ENCODE measurements at places on chromosomes 2 and 18.

DNA sequence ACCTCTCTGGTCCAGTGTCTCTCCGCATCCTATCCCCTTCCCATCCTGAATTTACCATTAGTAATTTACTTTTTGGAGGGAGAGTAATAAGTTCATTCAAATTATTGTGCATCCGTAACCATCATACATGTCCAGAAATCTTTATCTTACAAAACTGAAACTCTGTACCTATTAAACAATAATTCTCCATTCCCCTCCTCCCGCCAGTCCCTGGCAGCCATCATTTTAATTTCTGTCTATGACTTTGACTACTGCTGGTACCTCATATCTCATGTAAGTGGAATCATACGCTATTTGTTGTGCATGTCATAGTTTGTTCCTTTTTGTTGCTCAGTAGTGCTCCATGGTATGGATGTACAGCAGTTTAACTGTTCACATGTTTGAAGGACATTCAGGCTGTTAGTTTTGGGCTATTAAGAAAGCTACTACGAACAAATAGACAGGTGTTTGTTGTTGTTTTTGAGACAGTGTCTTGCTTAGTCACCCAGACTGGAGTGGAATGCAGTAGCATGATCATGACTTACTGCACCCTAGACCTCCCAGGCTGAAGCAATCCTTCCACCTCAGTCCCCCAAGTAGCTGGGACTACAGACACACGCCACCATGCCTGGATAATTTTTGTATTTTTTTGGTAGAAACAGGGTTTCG, 2.0 kb downstream of the LIMS1 start:
- no peak for DNase-seq

DNA sequence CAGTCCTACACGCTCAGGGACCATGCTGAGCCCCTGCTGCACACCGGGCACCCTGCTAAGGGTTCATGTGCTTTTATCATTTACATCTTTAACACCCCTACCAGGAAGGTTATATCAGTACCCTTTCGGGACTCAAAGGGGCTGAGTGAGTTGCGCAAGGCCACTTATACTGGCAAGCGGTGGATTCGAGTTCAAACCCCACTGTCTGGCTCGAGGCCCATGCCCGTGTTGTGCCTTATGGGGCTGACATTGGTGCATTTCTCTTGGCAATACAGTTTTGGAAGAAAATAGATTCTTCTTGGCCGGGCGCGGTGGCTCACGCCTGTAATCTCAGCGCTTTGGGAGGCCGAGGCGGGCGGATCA, 69.5 kb upstream of the MAP4K4 start:
- DNase-seq: no peak

DNA sequence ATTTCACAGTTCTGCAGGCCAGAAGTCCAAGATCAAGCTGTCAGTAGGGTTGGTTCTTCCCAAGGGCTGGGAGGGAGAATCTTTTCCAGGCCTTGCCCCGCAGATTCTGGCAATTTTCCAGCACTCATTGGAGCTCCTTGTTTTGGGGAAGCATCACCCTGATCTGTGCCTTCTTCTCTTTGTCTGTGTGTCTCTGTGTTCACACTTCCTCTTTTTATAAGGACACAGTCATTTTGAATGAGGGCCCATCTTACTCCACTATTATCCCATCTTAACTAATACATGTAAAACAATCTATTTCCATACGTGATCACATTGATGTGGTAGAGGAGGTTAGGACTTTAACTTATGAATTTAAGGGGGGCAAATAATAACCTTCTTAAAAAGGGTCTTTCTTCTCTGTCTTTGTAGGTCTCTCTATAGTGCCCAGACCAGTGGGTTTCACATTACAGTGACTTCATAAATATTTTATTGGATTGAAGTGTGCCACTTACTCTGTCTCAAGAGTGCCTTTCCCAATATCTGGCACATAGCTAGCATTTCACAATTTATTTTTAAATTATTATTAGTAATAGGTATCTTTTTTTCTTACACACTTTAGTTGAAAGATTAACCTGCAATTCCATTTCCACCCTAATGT, 68.9 kb upstream of the CBLN2 start:
- no peak for DNase-seq

DNA sequence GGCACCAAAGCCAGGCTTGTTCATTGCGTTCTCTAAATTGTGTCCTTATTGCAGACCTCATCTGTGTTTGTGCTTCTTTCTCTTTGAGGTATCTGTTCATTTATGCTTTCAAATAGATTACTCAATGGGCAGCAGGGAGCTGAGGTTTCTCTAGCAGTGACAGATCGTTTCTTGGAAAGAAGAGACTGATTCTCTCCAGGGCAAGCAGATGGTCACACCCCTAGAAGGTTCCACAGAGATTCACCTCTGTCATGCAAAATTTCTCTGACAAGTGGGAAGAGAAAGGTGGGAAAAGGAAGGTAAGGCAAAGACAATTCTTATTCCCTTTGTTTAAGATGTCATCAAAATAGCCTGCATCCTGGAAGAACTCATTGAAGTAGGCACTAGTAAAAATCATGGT, 14.0 kb downstream of the DLGAP1 start:
- DNase-seq: no peak

GRCh38 chr2:217415316-217415715, 555.5 kb upstream of the TNP1 start:
- no peak for DNase-seq

GRCh38 chr2:221569425-221569845, 2.7 kb downstream of the EPHA4 start:
- DNase-seq: no peak

- no peak for DNase-seq
Measured at GRCh38 chr2:49490710-49491109, 336.4 kb upstream of the FSHR start.

DNA sequence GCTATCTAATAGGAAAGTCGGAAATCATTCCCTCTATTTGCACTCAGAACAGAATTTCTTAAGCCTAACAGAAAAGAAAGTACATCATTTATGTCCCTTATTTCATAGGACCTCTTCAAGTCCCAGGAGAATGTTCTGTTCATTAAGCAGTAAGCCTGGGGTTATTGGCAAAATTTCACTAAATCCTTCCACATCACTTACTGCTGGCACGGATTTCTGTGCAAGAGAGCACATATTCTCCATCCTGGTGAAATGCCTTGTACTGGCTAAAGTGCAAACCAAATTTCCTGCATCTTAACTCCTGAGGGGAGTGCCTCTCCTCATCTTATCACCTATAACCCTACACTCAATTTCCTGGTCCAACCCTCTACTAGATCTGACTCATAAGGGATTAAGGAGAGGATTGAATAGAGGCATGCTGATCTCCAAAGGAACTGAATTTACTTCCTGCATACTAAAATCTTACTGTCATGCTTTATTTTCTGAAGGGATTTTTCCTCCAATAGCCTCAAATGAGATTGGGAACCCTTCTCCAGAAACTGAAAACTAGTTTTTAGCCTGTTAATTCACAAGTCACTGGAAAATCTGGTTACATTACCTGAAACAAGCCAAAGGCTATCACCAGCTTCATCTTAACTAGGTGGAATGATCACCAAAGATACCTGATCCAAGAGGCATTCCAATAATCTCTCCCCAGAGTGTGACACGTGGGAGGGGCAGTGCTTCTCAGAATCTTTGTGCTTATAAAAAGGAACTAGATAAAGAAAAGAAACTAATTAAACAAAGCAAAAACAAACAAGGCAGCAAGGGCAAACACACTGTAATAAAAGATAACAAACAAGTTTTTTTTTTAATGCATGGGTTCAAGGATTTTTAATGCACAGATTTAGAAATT, 311.1 kb downstream of the NR4A2 start:
- no peak for DNase-seq

DNA sequence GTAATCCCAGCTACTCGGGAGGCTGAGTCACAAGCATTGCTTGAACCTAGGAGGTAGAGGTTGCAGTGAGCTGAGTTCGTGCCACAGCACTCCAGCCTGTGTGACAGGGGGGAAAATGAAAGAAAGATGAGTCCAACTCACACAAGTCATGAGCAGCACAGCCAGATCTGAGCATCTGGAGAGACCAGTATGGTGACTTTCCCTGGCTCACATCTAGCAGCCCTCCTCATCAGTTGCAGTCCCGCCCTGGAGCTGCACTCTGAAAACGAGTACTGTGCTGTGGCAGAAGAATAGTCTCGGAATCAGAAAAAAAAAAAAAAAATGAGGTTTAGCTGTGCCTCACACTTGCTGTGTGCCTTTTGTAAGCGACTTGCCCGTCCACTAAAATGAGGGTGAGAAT, 74.4 kb upstream of the TRIB2 start:
- DNase-seq: no peak

DNA sequence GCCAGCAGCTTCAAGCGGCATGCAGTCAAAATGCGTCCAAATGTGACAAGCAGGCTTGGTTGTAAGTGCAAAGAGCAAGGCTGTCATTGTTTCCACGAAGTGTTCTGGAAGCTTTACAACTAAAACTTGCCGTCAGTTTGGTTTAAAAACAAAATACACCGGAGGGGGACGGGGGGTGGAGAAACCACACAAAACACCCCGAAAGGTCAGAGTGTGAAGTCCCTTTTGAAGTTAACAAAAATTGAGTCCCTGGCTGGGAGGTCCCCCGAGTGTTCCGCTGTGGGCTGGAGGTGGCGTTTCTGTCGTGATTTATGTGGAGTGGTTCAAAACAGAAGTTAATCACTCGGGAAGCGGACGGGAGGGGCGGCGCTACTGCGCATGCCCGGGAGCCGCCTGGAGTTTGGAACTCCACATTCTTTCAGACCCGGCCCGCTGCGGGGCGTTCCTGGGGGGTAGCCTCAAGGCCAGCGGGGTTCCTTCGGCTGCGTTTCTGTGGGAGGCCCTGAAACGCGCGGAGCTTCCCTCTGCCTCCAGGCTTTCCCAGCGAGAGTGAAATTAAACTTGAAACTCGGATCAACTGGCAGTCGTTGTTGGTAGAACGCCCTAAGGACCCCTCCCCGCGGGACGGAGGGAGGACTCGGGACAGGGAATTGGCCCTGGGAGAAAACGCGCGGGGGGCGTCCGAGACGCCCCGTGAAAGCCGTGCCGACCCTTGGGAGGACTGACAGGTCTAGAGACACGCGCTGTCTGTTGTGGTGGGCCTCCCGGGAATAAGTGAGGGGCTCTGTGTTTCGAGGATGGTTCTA, 1.4 kb downstream of the TGIF1 start:
- peak; percentile 29 for DNase-seq

- DNase-seq: no peak
Measured at GRCh38 chr2:238599549-238600505, 173.1 kb downstream of the ASB1 start.

GRCh38 chr18:37355772-37356171, 209.8 kb downstream of the CELF4 start:
- no peak for DNase-seq

DNA sequence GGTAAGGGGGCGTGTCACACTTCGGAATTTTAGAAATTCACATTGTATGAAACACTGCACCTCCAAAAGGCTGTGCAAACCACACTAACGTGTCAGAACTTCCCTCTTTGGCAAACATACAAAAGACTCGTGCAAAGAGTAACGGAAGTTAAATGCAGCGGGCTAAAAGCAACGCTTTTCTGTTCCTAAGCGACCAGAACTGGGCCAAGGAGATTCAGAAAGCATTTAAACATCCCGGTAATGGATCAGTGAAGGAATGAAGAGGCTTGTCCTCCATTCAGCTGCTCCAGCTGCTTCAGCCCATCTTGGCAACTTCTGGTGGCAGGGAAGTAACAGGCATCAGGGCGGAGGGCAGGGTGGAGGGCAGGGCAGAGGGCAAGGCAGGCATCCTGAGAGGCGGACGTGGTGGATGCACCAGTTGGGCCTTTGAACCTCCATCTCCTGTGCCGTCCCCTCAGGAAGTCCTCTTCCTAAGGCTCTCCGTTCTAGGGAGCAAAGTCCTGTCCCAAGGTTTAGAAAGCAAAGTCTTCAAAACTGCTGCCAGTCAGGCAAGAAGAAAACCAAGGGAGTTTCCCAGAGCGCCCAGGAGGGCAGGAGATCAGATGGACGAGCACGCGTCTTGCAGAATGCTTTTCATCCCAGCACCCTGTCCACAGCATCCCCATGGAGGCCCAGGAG, 230.7 kb downstream of the ZNF516 start:
- DNase-seq: no peak

GRCh38 chr2:224196810-224197209, 157.7 kb upstream of the SERPINE2 start:
- DNase-seq: no peak

DNA sequence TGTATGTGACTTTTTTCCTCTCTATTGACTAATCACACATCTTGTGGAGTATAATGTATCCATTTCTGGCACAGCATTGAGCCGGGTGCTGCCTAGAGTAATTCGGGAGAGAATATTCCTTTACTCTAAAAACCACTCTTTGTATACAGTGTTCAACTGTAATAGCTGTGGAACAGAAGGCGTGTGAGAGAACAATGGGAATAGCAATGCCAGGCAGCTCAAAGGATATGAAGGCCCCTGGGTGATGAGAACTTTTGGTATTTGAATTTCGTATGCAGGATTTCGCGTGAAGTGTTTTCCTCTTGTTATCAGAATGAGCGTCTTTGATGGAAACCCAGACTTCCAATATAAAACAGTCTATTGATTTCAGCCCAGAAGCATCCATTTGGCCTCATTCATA, 84.6 kb upstream of the MAP3K20 start:
- no peak for DNase-seq

DNA sequence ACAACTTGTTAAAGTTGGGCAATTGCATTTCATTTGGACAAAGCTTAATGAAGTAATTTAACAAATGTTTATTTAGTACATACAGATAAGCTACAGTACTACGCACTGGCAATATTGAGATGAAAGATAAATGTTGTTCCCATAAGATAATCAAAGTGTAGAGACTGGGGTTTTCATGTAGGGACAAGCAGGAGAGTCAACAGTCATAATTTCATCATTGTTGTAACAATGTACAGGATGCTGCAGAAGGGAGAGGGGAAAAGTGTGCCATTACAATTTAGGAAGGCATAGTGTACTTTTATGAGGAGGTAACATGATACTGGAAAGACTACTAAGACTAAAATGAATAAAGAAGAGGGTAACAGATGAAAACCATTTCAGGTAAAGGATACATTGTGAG, 441.6 kb downstream of the ERBB4 start:
- DNase-seq: no peak

DNA sequence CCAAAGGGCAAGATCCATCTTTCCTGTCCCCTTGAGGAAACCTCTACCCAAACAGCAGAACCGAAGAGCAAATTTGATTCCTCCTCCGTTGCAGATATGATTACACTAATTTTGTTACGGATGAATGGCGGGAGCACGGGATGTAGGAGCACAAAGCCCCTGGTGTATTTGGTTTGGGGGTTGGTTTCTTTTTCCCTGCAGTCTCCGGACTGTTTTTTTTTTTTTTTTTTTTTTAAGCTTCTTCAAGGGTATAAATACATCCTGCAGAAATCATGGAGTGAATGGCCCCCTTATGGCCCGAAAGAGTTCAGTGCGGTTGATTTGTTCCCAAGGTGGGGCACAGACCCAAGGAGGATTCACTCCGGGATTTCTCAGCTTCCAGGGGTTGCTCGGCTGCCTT, 135.3 kb upstream of the SH3BP4 start:
- no peak for DNase-seq

GRCh38 chr2:119202610-119203310, 20.9 kb upstream of the STEAP3 start:
- DNase-seq: no peak

GRCh38 chr2:58035352-58035751, 11.3 kb upstream of the VRK2 start:
- no peak for DNase-seq

Measured in GOT3 (cell line).